Kasumi-1 (cell line): ENCODE measurements at places on chromosomes 2 and 18.

DNA sequence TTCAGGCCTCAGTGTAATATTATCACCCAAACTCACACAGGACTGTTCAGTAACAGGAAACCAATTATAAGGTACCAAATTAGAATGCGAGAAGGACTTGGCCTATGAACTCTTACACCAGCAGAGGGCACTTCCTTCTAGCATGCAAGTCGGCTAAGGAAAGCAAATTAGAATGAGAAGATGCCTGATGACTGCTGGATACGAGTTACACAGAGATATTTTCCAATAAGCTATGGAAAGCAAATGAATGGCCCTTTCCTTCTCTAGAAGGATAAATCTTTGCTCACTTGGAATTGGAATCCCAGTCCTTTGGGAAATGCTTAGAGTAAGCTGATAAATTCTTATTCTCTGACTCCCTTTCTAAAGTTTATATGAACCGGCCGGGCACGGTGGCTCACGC, 109.8 kb downstream of the AP1S3 start:
- peak; percentile 63 for DNase-seq

DNA sequence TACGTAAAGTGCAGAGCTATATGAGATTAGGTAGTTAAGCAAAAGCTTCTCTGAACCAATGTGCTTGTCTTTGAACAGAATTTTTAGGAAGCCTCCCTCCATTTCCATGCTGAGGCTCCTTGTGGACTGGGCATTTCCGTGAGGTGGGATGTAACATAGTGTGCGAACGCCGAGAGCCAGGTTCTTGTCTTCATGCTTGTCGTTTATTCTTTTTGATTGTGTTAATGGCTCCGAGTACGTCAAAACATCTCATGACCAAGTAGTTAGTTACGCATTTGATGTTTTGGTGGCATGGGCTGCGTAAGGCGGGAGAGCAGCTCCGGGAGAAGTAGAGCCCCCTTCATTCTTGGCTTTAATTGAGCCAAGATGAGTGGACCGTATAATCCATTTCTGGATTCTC, 32.9 kb downstream of the DGKD start:
- DNase-seq = no peak

GRCh38 chr2:88828397-88829137, 137.1 kb downstream of the RPIA start:
- peak; percentile 13 for DNase-seq

DNA sequence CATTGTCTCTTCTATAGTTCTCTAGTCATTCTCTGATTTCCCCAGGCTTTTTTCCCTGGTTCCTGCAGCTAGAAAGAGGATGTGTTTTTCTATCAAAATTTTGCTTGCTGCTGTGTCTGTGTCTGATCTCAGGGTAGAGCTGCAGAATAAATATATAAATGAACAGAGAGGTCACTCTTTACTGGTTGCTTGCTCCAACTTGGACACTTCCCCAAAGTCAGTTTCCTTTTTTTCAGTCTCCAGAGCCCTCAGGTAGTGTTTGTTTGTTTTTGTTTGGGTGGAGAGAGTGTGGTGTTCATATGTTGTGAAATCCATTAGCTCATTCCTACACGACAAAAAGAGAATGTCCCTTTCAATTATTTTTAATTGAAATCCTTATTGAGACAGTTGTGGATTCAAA, 85.8 kb downstream of the CERS6 start:
- DNase-seq = no peak

DNA sequence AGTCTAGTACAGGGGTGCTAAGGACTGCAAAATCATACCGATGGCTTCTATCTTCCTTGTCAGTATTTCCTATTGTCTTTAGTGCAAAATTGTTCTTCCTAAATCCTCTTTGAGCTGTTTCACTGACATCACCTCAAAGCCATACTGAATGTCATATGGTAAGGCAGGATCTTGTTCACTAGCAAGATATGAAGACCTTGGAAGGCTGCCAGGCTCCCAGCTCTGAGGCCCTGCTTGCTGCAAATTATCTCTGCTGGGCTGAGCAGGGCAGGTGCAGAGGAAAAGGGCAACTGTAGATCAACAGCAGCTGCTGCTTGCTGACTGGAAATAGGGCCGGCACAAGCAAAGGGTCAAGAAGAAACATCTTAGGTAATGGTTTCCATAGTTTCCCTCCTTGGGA, 58.2 kb downstream of the PMAIP1 start:
- peak; percentile 87 for DNase-seq

GRCh38 chr18:7479756-7480155, 87.4 kb upstream of the PTPRM start:
- no peak for DNase-seq

DNA sequence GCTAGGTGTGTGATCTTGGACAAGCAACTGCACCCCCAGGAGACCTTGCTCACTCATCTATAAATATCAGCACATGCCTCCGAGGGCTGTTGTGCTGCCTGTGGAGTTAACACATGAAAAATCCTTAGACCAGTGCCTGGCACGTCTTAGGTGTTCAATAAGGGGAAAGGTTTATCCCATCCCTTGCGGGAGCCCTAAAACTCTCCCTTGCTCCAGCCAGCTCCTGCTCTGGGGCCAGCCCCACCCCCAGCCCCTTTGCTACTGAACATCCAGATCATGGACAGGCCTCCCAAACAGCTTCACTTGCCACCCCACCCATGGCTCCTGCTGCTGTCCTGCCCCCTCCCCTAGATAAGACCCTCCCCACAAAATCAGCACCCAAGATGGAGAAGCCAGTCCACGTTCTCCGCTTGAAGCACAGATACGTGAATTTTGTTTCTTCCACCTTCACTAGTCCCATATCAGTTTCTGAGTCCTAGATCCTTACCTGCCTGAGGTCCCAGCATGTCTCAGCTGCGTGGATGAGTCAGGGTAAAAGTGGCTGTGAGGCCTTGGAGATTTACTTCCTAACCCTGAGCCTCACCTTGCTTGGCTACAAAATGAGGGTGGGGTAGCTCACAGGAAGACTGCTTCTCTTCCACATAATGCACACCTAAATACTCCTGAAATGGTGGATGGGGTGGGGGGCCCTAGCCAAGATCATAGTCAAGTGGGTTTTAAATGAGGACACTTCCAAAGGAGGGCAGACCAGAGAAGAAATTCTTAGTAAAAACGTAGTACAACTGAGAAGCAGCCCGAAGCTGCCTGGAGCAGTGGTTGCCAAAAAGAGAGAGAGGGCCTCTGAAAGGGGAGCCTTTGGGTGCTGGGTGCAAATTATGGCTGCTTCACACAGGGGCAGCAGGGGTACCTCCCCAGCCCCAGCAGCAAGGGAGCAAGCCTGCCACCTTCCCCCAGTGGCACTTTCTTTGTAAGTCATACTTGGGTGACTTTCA, 40.4 kb downstream of the C1QL2 start:
- DNase-seq = no peak

GRCh38 chr2:157911246-157911645, 35.1 kb upstream of the ACVR1 start:
- DNase-seq = no peak

DNA sequence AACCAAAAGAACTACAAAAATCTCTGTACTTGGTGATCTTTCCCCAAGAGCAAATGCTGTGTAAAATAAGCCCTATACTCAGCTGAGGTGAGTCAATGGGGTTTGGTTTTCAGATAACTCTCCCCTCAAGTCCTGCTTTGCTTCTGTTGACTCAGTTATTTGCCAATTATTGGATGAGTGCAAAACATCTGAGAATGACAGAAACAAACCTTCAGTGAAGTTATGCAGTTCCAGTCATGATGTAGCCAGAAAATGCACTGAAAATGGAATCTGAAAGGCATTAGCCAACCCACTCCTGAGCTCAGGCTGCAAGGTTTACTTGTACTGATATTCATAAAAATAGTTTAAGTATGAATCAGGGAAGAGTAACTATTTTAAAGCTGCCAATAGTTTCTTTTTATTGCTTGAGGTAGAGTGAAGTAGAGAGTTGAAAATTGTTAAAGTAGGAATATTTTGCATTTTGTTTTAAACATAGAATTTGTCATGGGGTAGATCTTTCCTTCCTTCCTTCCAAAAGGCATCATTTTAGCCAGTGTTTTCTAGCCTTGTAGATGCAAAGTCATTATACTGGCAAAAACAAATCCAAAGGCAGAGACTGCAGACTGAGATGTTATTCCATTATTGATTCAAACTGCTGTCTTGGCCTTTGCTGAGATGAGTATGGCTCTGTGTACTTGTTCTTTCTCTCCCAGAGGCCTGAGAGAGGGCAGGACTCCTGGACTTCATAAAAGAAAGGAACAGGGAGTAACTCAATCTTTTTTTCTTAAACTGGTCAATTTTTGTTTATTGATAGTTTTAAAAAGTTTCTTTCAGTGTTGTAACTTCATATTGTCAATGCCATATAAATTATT, 215.3 kb downstream of the RND3 start:
- no peak for DNase-seq

GRCh38 chr2:55896633-55897032, 26.9 kb downstream of the EFEMP1 start:
- DNase-seq = no peak

- no peak for DNase-seq
Measured at GRCh38 chr2:128196026-128196425, 105.0 kb downstream of the UGGT1 start.

DNA sequence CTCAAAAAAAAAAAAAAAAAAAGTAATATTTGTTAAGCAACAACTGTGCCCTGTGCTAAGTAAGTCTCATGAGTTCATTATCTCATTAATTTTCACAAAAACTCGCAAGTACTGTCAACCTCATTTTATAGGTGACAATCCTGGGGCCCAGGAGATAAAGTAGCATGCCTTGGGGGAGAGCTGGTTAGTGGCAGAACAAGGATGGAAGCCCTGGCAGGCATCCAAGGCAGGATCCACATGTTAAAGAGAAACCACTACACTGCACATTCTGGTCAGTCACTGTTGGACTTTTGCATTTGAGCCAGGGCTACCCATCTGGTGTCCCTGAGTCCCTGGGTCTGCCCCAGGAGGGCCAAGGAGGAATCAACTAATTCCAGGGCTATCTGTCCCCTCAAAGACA, 54.6 kb downstream of the ZFP36L2 start:
- no peak for DNase-seq

- no peak for DNase-seq
Measured at GRCh38 chr2:181776336-181776735, 96.0 kb upstream of the NEUROD1 start.

GRCh38 chr18:52426041-52426440, 86.0 kb downstream of the DCC start:
- DNase-seq = no peak

GRCh38 chr2:47534179-47534919, 131.4 kb downstream of the MSH2 start:
- no peak for DNase-seq

GRCh38 chr18:53319628-53320027, 904.8 kb downstream of the MBD2 start:
- DNase-seq = no peak

DNA sequence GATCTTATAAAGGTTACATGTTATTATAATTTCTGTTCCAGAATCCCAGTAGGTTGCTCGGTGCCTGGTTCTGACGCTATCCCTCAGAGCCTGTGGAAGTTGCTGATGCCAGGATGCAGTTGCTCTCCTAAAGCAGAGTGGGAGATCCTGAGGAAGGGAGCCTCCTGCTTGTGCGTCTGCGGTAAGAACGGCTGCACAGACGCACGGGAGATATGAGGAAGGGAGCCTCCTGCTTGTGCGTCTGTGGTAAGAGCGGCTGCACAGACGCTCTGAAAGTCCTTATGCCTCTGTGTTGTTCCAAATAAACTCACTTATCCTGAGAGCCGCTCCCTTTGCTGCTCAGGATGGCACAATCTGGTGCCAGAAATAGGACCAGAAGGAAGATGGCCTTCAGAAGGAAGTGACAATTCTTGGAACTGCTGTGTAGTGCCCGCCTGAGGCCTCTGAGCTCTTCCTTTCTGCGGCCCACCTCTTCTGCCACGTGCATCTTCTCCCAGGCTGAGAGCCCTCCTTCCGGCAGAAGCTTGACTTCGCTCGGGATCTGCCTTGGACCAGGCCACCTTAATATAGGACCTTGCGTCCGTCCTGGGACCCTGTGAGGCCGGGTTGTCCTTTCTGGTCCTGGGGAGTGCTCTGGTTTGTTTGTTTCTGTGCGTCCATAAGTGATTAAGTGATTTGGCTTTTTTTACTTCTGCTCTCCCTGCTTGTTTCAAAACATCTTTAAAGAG, 89.5 kb downstream of the RTP5 start:
- peak; percentile 49 for DNase-seq

- no peak for DNase-seq
Measured at GRCh38 chr18:58970943-58971790, 106.5 kb downstream of the ZNF532 start.

DNA sequence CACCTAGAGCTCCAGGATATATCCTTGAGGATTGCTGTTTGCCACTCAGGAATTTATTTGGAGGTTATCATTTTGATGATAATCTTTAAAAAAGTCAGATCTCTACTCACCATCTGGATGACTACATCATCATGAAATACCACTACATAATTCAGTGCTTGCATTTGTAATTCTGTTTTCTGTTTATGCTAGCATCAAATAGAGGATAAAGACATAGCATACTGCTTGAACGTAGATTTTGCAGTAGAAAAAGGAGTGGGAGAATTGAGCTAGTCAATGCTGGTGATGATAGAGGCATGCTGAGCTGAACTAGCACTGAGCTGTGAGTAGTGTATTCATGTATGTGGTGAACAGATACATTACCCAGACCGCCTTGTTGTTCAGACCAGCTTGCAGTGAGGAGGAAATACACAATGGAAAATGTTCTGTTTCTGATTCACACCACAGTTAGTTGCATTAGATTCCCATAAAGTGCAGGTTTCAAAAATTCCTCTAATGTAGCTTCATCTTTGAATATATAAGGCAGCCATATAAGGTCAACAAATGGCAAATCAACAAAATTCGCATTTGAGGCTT, 68.8 kb upstream of the CDC42EP3 start:
- DNase-seq = no peak

DNA sequence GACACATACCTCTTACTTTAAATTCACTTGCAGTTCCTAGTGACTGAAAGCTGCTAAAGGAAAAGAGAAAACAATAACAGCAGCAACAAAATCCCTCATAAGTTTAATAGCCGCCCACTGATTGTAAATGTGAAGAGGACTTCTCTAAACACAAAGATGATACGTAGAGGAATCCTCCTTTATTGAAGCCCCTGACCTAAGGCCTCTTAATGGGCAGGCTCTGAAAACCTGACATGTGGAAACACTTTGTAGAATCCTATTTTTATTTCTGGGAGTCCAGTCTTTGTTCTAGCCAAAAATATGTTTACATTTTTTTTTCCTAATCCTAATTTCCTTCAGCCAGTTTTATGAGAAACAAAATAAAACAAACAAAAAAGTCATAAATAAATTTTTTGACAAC, 1277.7 kb upstream of the CELF4 start:
- no peak for DNase-seq
